ENCODE measurements at places on chromosomes 13 and 19.
A peak's percentile ranks its signal among the peaks of the same experiment; 100 is the strongest.

DNA sequence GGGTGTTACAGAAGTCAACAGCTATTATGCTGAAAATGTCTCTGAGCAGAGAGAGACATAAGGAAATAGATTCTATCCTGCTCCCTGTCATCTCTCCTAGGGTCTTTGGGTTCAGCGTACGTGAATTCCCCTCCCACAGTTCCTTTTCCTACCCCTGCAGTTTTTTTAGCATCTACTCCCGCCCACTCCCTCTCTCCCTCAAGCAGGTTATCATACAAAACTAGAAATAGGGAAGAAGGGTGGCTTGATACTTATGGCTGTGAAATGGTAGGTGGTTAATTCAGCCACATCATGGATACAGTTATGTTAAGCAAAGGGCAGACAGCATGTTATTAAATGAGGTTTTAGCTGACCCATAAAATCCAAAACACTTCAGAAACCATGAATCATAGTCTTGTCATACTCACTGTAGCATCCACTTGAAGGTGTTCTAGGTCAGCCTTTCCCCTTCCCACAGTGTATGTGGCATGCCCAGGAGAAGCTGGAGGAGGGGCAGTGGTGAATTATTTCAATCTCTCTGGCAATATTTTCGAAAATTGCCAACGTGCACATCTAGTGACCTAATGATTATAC, 236.8 kb upstream of the SERP2 start:
- no peak for DNase-seq

DNA sequence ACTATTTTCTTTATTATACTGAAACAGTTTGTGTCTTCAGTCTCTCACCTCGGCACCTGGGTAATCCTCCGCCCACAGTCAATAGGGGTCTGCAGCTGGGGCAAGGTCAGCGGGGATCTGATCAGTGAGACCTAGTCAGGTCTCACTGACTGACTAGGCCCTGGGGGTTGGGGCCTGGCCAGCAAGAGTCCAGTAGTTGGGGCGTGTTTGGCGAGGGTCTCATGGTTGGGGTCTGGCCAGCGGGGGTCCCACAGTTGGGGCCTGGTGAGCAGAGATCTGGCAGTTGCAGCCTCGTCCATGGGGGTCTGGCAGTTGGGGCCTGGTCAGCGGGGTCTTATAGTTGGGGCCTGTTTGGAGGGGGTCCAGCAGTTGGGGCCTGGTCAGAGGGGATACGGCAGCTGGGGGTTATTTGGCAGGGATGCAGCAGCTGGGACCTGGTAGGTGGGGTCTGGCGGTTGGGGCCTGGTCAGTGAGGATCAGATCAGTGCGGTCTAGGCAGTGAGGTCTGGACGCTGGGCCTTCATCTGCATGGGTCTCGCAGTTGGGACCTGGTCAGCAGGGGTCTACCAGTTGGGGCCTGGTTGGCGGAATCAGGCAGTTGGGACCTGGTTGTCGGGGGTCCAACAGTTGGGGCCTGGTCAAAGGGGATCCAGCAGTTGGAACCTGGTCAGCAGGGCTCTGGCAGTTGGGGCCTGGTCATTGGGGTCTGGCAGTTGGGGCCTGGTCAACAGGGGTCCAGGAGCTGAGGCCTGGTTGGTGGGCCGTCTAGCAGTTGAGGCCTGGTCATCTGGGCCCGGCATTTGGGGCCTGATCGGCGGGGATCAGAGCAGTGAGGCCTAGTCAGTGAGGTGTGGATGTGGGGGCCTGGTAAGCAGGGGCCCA, 61.1 kb upstream of the TPM4 start:
- no peak for DNase-seq

- DNase-seq = no peak
Observed at GRCh38 chr13:46817095-46817494, 20.1 kb upstream of the ESD start.

GRCh38 chr13:73733706-73734105, 400.5 kb downstream of the KLF12 start:
- no peak for DNase-seq

DNA sequence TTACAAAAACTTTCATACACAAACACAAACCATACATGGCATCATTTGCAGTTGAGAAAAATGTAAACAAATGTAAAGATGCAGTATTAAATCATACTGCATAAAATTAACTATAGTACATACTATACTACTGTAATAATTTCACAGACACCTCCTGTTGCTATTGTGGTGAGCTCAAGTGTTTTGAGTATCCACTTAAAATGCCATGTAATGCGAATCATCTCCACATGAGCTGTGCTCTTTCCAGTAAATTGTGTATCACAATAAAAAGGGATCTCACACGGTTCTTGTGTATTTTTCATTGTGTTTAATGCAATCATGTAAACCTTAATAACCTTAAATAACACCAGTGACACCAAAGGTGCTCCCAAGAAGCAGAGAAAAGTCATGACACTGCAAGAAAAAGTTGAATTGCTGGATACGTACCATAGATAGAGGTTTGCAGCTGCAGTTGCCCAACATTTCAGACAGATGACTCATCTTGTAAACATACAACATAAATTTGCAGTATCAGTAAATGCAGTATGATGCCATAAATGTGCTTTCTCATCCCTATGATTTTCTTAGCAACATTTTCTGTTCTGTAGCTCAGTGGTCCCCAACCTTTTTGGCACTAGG, 166.6 kb downstream of the RAP2A start:
- DNase-seq = peak; percentile 80

DNA sequence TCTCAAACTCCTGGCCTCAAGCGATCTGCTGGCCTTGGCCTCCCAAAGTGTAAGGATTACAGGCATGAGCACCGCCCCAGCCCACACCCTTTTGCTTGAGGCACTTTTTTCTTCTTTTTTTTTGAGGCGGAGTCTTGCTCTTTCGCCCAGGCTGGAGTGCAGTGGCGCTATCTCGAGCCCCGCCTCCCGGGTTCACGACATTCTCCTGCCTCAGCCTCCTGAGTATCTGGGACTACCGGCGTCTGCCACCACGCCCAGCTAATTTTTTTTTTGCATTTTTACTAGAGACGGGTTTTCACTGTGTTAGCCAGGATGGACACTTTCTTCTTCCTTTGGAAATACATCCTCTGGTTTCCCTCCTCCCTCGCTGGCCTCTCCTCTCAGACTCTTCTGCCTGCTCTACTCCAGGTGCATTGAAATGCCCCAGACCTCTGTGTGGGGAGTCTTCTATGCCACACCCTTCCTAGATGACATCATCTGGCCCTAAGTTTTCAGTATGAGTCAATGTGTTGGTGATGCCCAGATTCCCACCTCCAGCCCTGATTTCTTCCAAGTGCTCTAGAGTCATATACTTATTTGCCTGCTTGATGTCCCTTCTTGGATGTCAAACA, 20.7 kb upstream of the TPT1 start:
- peak; percentile 67 for DNase-seq

GRCh38 chr13:103960001-103960400, 893.8 kb upstream of the SLC10A2 start:
- no peak for DNase-seq

DNA sequence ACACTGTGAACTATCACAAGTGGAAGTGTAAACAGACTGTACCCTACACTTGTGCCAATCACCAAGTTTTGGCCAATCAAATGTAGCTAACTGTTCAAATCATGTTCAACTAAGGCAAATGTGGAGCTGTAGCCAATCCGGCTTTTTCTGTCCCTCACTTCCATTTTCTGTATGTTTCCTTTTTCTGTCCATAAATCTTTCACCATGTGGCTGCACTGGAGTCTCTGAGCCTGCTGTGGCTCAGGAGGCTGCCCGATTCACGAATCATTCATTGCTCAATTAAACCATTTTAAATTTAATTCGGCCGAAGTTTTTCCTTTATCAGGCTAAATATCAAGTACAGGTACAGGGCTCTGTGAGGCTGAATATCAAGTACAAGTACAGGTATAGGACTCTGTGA, 216.5 kb downstream of the RFC3 start:
- no peak for DNase-seq

DNA sequence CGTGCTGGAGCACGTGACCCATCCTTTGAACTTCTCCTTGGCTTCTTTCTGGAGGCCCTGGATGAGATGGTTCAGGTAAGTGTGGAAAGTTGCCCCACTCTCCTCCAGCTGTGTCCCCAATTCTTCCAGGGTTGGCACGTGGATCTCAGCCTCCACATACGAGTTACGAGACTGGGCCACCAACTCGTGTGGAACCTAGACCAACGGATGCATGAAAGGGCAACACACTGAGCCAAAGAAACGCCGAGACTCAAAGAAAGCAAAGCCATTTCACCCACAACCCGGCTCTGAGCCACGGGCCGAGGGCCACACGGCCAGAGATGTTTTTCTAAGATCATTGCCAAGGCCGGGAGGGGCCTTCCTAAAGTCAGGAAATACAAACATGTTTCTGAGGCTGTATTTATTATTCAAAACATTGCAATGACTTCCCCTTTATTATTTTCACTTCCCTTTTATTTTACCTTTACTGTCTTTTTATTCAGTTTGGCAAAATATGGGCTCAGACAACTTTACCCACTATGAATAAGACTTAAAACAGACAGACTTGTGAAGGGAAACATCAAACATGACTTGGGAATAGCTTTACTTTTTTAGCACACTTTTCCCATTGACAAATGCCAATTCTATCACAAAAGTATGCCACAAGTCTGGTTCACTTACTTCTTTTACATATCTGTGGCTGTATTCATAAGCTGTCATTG, 94.6 kb downstream of the KL start:
- peak; percentile 56 for DNase-seq

DNA sequence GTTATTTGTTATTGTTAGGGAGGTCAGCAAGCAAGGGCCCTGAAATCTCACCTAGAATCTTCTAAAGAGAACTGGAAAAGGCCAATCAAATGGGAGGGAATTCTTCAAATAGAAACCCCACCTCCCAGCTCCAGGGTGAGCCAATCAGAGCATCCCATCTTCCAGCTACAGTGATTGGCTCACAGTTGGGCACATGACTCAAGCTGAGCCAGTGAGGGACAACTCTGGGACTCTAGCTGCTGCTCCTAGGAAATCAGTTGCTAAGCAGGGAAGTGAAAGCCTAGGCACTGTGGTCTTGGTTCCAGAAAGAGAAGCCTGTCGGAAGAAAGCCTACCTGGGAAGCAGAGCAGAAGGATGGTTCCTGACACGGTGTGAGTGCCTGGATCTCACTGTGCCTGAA, 13.4 kb downstream of the TM6SF2 start:
- peak; percentile 11 for DNase-seq

DNA sequence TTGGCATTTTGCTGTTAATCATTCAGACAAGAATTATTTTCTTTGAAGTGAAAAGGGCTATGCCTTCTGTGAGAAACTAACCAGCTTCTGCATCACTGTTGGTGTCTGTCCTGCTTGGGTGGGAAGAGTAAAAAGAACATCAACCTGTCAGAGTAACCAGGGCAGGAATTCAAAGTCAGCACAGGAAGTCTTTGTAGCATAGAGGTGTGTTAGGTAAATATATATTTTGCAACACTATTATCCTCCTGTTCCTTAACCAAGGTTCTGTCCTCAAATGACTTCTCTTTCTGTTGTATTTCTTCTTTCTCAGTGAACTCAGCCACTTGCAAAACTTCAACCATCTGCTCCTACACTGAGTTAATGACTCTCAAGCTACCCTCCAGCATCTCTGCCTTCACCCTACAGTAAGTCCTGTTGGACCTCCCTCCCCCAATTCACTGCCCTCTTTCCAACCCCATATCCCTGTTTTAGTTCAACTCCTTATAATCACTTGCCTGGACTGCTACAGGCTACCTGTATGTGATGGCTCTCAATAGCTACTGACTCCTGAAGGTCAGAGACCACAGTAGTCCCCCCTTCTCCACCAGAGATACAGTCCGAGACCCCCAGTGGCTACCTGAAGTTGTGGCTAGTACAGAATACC, 49.9 kb downstream of the SMAD9 start:
- no peak for DNase-seq

DNA sequence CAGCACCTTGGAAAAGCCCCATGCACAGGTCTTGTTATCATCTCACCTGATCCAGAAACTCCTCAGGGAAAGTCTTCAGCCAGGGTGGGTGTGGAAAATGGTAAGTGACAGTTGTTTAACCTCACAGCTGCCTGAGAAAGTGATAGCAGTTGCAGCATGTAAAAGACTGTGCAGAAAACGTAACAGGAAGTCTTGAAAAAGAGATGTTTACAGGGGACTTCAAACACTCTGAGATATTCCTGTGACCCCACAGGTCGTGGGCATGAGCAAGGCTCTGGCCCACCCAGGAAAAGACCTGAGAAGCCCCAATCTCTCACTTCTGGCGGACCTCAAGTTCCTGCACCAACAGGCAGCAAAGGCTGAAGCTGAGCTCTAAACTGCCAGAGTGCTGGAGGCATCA, 826.9 kb downstream of the UQCRFS1 start:
- DNase-seq = no peak

GRCh38 chr13:27549406-27549981, 70.8 kb downstream of the LNX2 start:
- no peak for DNase-seq

- no peak for DNase-seq
Observed at GRCh38 chr19:16949496-16950023, 60.8 kb downstream of the F2RL3 start.

DNA sequence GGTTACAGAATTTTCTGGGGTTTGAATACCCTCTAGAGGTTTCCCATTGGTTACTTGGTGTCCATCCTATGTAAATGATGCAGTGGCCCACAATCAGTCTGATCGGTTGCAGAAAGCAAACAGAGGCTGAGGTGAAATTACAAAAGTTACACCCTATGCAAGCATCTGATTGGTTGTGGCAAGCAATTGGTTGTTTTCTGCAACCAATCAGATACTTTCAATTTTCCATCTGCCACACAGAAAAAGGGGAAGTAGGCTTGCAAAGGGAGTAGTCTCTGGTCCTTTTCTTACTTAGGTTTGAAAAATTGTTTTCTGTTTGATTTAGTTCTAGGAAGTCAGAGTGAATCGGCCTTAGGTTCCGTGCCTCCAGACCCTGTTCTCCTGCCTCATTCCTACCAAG, 93.1 kb downstream of the WTIP start:
- no peak for DNase-seq

DNA sequence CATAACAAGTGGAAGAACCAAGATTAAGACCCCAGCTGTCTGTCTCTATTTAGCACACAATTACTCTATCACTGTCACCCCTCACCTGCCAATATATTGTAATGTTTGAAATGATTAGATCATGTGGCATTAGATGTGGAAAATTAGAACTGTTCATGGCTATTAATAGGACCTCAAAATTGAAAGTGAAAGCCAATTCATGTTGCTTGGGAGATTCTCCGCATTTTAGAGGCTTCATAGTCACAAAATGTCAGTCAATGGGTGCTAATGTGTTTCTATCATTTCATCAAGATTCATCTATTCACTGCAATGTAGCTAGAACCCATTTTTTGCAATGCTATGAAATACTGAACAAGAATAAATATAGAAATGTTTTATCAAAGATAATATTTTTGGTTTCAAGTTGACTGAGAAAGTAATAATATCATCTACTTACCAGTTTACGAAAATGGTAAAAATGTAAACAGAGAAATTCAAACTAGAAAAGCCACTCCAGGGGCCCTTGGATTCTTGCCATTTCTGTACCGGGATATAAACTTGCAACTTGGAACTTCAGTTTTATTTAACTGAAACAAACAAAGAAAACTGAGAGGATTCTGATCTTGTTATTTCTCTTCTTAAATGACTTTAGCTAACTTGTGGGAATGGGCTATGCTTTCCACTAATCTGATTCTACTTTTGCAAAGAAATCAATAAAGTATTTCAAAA, 388.6 kb downstream of the DCT start:
- DNase-seq = peak; percentile 22

Measured in IMR-90 (cell line).